Cerebellar nuclear complex (tissue), 1 donor: ENCODE measurements at places on chromosomes 1 and 21.
A peak's percentile ranks its signal among the peaks of the same experiment; 100 is the strongest.

DNA sequence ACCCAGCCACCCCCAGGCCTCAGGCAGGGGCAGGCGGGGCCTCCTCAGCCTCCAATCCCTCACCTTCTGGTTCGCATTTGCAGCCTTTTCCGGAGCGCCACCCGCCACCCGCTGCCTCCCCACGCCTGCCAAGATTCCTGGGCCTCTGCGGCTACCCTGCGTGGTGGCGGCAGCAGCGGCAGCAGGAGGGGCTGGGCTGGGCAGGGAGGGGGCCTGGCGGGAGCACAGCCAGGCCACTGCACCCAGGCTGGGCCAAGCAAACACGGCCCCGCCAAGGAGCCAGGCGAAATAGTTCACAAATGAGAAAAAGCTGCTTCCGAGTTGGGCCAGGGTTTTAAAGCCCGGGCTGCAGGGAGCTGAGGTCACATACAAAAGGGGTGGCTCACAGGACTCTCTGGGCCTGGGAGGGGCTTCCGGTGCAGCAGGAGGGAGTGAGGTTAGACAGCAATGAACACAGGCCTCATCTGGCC lies 9.8 kb downstream of the COL8A2 start:
- peak; percentile 43 for DNase-seq

GRCh38 chr1:100415498-100415778 lies 63.1 kb downstream of the CDC14A start:
- no peak for DNase-seq

GRCh38 chr1:2962946-2963345 lies 58.3 kb upstream of the ACTRT2 start:
- no peak for DNase-seq

DNA sequence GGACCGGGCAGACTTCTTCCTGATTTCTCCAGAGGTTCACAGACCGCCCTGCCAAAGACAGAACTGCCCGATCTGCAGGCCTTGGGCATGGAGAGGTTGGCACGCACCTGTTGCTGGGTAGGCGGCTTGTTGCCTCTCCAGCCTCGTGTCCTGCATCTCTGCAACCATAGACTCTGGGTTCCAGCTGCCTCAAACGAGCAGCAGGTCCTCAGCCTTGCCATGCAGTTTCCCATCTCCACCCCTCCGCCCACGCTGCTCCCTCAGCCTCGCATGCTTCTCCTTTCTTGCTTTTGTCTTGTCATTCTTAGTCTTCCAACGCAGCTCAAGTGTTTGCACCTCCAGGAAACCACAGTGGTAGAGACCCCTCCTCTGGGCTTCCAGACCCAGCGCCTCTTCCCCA lies 126.2 kb downstream of the LACTBL1 start:
- DNase-seq, result no peak

DNA sequence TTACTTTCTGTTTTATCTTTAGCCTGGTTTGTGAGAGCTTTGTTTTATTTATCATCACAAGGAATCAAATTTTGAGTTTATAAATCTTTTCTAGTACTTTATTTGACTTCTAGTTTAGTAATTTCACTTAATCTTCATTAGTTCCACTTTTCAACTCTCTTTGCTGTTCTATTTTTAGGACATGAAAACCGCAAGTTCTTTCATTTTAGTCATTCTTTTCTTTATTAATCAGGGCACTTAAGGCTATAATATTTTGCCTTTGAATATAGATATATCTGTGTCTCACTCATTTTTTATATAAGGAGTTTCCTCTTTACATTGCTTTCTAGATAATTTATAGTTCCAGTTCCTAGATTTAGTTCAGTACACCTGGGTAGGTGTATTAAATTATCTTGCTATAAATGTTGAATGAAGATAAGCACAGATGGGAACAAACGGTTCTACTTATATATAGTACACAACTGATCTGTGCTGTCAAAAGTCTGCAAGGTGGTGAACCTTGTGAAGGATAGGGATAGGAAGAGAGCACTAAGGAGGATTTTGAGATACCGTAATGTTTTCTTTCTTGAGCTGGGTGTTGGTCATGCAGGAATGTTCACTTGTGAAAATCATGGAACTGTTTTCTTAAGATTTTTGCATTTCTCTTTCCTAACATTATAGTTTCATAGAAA lies 402.3 kb downstream of the RYR2 start:
- DNase-seq, result no peak

GRCh38 chr1:65104854-65105534 lies 43.0 kb upstream of the AK4 start:
- no peak for DNase-seq

DNA sequence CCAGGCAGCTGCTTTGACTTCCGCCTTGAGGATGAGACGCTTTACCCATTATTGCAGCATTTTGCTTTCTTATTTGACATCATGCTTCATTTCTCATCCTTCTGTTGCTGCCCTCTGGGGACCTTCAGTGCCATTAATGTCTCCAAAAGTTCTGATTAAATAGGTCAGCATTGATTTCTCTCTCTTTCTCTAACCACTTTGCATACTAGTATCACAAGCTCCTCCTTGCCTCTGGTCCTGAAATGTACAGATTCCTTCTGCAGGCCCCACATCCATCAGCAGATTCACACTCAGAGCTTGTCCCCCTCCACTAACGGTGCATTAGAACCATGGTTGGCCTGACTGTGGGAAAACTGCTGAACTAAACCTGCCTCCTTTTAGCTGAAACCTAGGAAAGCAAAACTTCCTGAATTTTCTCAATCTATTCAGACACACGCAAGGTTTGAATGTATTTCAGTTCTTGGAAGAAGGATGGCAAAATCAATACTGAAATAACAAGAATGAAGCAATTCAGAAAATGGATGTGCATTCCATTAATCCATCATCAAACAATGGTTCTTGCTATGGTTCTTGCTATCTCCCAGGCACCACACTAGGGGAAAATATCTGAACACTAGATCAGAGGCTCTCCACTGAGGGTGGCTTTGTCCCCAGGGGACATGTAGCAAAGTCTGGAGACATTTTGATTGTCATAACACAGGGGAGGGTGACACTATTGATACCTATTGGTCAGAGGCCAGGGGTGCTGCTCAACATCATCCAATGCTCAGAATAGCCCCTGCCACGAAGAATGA lies 154.5 kb downstream of the PCP4 start:
- no peak for DNase-seq

DNA sequence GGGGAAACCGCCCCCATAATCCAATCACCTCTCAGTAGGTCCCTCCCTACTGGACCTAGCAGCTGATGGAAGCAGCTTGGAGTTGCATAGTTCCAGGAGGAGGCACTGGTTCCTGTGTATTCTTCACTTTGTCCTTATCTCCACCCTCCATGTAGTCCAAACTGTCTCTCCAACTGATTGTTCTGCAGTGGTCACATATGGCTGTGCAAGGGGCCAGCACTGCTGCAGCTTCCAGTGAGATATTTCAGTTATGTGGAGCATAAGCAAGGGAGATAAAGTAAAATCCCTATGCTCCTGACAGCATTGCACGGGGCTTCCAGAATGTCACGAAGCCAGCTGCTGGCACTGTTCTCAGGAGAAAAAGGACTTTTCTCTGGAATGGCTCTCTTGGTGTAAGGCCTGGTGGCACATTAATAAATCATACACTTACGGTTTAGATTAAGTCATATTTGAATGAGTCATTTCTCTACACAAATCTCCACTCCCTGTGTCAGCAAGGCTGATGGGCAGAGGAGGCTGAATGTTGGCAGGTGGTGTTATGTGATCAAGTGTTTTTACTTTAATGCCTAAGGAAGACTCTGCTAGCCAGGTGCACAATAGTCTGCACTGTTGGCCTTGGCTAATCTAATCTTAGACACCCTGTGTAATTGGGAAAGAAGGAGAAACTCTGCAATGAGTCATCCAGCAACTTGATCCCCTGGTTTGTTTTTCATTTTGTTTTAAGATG lies 93.4 kb downstream of the KCNK1 start:
- DNase-seq, result no peak

DNA sequence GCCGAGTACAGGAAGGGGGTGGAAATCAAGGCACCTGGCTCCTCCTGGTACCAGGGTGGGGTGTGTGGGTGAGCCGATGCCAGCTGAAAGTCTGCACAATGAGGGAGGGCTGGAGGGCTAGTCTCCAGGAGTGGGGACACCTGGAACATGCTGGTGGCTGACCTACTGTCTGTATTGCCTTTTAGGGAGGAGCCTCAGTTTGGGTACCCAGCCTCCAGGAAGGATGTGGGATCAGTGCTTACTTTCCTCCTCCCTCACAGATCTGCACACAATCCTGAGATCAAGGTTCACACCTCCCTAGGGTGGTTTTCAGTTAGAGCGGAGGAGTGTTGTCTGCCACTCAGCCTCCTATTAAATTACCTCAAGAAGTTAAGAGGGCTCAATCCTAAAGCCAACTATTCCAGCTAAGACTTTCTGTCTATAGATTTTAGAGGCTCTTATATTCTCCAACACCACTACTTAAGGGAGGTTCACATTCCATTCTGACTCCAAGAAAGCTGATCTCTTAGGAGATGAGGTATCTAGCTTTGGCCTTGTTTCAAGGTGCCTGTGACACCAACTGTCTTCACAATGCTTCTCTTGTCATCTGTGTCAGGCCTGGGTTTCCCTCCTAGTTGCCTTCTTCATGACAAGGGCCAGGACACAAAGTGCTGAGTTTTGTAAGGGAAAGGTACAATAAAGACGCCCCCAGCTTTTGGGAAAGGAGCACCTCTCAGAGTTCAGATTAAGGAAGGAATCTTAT lies 15.7 kb downstream of the SSR2 start:
- no peak for DNase-seq

DNA sequence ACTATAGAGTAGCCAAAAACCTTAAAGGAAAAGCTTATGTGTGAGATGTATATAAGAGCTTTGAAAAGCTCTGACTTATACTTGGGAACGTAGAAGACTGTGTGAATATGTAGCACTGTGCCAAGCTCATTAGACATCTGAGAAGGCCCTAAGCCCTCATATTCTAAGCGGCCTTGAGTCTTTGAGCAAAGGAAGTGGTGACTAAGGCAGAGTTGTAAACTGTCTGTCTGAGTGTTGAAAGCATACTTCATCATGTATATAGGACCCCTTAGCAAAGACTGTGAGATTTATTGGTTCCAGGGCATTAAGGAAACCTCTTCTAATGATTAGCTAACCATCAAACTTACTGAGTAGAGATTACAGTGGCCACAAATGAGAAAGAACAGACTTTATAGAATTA lies 153.3 kb upstream of the LYPLAL1 start:
- DNase-seq, result no peak

DNA sequence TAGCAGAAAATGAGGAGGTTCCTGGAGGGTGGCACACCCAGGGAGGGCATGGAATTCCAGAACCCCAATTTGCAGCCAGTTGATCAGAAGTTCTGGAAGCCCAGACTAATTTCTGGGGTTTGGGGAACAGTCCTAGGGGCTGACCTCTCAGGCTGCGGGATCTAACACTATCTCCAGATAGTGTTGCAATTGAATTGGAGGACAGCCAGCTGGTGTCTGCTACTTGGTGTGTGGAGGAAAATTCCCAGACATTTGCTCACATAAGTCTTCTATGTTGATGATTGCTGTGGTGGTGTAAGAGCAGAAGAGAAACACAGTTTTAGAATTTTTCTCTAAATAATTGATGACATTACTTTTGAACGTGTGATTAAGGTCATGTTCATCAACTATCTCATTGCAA lies 154.3 kb upstream of the RNPC3 start:
- DNase-seq, result no peak

DNA sequence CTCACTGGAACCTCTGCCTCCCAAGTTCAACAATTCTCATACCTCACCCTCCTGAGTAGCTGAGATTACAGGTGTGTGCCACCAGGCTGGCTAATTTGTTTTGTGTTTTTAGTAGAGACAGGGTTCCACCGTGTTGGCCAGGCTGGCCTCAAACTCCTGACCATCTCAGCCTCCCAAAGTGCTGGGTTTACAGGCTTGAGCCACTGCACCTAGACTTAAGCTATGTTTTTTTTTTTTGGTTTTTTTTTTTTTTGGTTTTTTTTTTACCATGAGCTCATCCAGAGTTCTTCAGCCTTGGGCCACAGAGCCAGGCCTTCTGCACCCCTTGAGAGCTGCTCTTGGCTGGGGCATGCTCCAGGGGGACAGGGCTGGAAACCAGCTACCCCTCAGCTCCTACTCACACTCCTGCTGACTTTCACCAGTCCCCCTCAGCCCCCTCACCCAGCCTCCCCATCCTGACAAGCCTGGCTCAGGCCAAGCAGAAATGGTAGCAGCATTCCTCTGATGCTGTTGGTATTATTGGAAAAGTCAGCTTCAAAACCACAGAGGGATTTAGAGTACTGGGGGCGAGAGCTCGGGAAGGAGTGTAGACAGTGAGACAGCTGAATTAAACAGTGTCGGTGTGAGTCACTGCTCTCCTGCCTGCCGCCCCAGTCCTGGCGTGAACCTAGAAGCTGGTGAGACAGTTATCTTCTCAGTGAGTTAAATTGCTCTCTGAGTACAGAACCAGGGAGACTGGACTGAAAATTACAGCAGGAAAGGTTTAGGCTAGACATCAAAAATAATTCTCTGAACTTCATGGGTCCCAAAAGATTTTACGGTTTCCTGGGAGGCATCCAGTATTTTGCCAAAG lies 63.7 kb downstream of the NAV1 start:
- DNase-seq, result no peak

DNA sequence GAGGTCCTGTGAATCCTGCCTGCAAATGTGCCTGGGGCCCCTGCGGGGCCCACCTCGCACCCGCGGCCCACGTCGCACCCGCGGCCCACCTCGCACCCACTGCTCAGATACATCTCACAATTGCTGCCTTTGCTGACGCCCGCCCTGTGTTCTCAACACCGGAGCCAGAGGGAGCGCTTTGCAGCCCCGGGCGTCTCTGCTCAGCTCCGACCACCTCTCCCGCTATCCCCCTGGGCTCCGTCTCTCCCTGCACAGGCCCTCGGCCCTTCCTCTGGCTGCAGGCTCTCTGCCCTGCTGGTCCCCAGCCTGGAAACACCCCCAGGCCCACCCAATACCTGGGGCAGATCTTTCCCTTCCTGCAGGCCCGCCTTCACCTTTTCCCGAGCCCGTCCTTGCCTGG lies 44.8 kb downstream of the TP73 start:
- DNase-seq, result no peak

GRCh38 chr21:42120101-42120902 lies 49.2 kb downstream of the UMODL1 start:
- no peak for DNase-seq

GRCh38 chr1:116373431-116374352 lies 648 bp downstream of the ATP1A1 start:
- DNase-seq, result no peak

DNA sequence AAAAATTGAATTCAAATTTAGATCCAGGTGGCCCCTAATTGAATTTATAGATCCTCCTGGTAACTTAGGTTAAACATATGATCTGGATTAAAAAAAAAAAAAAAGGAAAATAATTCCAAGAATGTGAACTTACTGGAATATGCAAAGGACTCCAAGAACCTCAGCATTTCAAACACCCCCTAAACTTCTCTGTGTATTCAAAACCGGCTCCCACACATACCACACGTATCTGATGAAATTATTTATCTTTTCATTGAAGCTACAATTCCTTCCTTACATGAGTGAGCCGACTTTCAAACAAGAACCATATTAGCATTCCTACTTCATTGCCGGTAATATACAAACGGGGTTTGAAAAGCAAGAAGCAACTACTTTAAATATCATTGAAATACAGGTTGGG lies 61.4 kb upstream of the FMN2 start:
- no peak for DNase-seq

- DNase-seq, result no peak
Observed at GRCh38 chr1:24470592-24470991, 32.0 kb upstream of the RCAN3 start.

- no peak for DNase-seq
Observed at GRCh38 chr1:234230414-234230862, 142.8 kb upstream of the COA6 start.
